Inflammatory macrophage (primary cell): ENCODE measurements at places on chromosomes 1 and 21.
A peak's percentile ranks its signal among the peaks of the same experiment; 100 is the strongest.

GRCh38 chr1:192632641-192633532 lies 3.1 kb upstream of the RGS13 start:
- no peak for DNase-seq

DNA sequence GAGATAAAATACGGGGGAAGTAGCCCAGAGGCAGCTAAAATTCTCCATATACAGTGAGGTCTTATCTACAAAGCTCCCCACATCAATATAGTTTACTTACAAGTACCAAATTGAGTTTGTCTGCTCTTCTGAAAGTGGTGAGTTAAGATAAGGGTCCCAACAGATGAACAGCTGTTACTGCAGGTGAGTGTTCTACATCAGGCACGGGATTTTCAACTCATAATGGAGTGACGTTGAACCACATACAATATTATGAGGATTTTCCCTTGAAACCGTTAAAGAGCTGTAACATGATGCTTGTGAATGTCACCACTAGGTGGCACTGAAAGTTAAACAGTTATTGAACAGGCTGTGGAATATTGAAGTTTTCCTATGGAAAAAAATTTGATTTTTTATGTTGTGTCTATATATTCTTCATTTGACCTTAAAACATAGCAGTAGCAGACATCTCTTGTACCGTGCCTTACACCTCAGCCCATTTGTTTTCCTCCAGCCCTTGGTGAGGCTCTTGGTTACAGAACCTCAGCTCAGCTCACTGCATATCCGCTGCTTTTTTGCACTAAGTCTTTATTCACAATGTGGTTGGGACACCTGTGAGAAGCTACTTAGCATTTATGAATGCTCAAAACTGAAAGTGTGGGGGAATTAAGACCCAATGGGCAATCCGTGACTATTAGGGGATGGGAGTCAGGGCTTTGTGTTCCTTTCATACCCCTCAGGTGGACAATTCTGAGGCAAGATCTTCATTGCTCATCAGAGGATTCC lies 23.2 kb downstream of the CD1D start:
- peak; percentile 77 for DNase-seq

DNA sequence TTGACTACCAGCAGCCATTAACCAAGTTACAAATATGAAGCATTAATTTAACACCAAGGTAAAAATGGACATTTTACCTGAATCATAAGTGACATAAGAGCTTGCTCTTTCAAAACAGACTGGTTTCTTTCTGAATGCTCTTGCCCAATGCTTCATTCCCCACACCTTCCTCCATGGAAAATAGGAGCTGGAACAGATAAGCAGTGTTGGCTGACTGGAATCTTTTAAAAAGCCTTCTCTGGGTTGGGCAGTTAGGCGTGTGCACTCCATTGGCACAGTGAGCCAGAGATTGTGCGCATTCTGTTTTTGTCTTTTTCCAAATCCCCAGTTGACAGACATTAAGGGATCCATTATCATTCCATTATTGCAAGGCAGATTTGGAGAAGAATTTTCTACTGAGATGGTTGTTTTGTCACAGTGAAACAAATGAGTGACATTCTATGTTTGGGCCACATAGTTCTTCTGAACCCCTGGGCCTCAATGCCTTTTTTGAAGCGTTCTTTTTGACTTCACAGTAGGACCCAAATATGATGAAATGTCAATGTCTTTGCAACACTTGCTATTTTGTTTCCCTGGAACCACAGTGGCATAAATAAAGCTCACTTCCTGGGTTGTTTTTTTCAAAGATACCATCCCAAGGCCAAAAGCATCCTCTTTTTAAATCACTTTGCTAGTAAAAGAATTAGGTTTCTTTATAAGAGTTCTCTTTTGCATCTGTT lies 32.3 kb downstream of the LRRC8B start:
- peak; percentile 79 for DNase-seq

DNA sequence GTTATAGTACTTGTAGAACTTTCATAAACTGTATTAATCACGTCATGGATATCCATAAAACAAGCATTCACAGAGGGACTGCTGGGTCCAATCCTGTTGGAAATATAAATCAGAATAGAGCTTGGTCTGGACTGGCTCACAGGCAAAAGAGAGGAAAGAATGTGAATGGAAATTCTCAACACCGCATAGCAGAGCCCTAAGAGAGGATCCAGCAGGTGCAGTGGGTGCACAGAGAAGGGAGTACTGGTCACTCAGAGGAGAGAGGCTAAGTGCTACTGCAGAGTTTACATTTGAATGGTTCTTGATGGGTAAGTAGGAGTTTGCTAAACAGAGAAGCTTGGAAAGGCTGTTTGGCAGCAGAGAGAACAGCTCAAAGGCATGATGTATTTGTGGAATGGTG lies 231.7 kb downstream of the PAPPA2 start:
- DNase-seq: no peak

DNA sequence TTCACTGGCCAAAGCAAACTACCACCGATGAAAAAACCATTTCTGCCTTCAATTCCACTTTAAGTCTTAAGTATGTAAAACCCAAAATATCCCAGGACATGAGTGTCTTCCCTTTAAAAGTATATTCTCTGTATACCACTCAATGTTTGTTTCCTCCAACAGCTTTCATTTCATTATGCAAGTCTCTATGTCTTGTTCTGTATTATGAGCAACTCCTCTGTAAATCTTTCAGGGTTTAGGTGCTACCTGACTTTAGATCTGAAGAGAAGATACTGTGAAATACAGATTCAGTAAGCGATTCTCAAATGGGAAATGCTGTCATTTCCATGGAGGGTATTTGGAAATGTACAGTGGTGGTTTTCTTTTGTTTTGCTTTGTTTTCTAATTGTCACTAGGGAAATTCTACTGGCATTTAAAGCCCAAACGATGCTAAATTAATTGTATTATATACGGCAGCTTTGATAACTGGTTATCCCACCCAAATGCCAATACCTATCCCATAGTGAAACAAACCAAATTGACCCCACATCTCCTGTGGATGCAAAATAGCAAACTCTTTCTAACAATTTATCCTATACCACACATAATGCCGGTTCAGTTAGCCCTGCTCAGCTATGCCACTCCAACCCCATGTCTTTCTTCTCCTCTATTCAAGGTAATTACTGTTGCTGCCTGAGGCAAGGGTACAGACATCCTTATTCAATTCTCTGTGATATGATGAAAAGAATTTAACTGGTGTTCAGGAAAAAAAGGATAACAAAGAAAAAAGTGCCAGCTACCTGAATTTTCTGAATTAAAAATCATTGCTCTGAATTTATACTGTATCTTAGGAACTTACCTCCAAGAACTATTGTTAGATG lies 182.8 kb downstream of the EIF4G3 start:
- DNase-seq: peak; percentile 5

GRCh38 chr1:168509875-168510791 lies 33.7 kb downstream of the XCL2 start:
- DNase-seq: no peak

DNA sequence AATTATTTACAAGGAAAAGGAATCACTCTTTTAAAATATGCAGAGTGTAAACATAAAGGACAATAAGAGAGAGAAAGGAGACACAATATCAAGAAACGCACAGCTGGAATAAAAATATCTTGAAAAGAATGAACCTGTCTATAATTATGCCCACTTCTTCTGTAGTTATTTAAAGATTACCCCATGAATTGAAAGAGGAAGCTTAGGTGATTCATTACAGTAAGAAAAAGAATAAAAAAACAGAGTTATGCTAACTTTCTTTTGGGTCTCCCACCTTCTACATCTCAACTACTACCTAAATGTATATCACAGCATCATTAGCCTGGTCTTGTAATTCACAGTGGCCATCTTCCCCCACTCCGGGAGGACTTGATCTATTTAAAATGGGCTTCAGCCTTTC lies 182.1 kb downstream of the MRPL39 start:
- no peak for DNase-seq

DNA sequence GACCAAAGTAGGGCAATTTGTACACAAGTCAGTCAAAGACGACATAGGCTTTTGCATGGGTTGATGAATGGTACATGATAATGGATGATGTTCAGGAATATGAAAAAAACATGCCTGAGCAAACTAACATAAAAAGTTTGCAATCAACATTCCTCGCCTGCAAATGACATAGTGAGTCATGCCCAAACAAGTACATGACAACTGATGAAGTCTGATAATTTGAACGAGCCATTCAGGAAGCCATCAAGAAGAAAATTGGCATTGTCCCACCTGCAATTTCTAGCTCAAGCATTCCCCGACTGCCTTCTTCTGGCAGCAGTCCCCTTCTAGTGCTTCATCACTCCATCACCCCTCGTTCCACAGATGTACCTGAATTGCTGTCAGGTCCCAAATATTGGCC lies 118.4 kb upstream of the NR5A2 start:
- no peak for DNase-seq

GRCh38 chr1:43253173-43253572 lies 16.6 kb upstream of the TMEM125 start:
- DNase-seq: no peak

- no peak for DNase-seq
Measured at GRCh38 chr1:27567146-27567526, 36.8 kb downstream of the AHDC1 start.

- DNase-seq: no peak
Measured at GRCh38 chr1:103160281-103160680, 52.0 kb upstream of the COL11A1 start.

DNA sequence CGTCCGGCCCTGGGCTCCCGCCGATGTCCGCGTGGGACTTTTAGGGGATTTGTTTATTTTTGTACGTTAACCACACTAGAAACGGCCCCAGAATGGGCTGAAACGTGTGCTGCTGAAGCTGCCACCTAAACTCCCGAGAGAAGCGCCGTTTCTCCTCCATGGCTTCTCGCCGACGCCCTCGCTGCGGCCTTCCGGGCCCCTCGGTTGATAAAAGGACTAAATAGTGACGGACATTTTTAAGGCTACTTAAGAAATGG lies 678 bp upstream of the PTTG1IP start:
- DNase-seq: no peak

- DNase-seq: no peak
Measured at GRCh38 chr1:76232666-76233065, 158.1 kb downstream of the ST6GALNAC3 start.

DNA sequence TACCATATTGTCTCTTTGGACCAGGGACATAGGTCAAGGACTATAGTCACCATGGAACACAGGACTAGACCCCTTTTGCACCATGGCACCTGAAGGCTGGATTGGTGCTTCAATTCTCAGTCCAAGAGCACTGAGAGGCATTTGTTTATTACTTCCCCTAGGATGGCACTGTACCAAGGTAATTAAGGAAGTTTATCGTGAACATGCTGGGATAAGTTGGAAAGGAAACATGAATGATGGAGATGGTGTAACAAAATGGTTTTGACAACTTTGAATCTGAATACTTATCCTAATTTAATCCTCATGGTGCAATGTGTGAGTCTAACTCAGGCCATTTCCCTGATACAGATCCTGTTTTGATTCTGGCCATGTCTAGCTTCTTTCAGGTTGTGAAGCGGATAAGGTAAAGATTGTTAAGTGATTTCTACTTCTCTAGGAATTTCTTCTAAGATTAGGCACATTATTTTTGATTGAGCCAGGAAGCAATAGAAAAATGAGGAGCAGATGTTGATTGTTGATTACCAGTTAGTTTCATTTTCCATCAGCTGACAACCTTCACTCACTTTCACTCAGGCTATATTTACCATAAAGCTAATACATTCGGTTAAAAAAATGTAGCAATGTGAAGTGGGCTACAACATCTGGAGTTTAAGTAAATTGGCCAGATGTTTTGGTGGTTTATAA lies 37.3 kb upstream of the SIPA1L2 start:
- DNase-seq: no peak

- DNase-seq: peak; percentile 95
Measured at GRCh38 chr1:234613128-234613875, 3.3 kb upstream of the IRF2BP2 start.

DNA sequence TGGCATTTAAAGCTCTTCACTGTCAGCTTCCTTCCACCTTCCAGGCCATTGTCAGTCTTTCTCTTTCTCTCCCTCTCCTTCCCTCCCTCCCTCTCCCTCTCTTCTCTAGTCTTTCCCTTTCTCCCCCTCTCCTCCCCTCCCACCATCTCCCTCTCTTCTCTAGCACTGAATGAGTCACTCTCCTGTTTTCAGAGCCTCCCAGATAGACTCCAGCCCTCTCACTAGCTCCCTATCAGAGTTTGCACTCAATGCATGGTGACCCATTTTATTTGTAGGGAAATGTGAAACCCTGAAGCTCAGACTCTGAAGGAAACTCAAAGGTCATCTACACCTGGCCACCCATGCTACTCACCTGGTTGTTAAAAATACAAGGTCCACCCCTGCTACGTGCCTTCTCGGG lies 4.4 kb upstream of the MATN1 start:
- no peak for DNase-seq

- DNase-seq: no peak
Measured at GRCh38 chr1:51219022-51219421, 17.1 kb upstream of the RNF11 start.

DNA sequence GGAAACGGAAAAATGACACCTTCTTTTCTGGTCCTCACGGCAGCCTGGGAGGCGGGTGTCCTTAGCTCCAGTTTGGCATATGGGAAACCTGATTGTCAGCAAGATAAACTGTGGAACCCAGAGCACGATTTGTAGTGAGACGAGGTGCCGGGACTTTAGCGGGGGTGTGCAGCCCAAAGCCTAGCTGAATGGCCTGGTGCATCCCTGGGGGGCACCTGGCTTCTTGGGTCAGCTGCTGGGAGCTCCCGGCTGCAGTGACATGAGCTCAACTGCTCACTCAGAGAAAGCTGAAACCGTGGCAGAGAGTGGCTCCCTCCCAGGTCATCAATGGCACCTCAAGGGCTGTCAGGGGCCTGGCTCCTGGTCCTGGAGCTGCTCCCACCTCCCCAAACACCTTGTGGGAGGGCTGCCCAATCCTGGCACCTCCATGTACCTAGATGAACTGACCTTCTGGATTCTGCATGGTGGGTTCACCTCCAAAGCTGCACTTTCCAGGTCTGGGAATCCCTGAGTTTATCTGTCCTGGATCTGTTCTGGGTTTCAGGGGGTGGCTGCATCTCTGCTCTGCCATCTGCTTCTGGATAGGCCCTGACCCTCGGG lies 260.5 kb downstream of the MATN1 start:
- DNase-seq: no peak

GRCh38 chr1:107877092-107877491 lies 87.9 kb downstream of the VAV3 start:
- DNase-seq: peak; percentile 84

DNA sequence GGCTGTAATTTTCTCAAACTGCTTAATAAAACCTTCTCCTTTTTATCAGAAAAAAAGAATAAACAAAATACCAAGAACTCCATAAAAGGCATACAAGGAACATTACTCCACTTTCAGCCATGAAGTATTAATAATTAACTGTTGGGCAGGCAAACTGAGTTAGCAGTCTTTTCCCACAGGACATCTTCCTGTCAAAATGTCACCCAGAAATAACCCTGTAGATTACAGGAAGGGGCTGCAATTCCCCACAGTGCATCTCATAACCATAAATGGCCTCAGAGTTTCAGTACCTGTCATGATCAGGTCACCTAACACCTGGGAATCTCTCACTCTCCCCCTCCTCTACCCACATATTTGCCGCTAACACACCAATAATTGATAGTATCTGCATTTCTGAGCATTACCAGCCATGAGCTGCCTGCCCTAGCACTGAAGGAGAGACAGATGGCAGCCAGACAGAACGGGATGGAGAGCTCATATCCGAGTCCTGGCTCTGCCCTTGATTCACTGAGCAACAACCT lies 475.0 kb downstream of the SMYD3 start:
- DNase-seq: no peak
